Effector CD4-positive, alpha-beta T cell (primary cell): ENCODE measurements at places on chromosomes 11 and 22.
A peak's percentile ranks its signal among the peaks of the same experiment; 100 is the strongest.

- no peak for DNase-seq
Observed at GRCh38 chr11:34271727-34272126, 86.1 kb downstream of the ABTB2 start.

DNA sequence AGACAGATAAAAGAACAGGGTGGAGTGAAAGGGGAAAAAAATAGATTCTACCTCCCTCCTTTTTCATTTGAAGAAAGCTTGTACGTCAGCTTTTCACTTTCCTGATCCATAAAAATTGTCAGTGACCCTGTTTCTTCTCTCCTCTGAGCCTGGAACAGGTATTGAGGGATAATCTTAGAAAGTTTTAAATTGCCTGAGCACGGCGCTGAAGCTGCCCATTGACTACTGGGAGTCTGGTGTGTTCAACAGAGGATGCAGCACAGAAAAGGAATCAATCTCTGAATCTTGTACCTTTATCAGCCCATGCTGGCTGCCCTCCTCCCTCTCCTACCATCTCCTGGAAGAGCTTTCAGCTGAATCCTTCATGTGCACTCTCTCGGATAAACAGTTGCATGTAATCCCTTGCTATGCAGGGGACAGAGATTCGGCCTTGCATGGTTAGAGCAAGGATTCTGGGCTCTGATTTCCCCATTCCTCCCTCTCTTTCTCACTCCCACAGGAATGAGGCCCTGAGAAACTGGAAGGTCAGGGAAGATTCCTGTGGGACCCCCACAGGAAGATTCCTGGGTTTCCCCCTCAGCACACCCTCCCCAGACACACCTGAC is 162.4 kb upstream of the SYN3 start:
- no peak for DNase-seq

DNA sequence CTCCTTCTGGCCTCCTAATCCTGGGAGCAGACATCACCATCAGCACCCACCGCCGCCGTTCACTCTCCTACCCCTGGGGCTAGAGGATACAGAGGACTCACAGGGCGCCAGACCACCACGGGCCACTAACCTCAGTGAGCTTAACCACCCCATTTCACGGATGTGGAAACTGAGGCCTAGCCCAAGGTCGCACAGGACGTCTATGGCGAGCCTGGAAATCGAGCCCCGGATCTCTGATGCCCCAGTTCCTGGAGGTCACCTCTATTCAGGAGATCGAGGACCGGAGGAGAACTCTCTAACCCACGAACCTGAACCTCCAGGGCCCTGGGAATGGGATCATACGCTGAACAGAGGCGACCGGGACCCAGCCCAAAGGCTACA is 349 bp downstream of the TIMM10 start:
- DNase-seq: peak; percentile 3

DNA sequence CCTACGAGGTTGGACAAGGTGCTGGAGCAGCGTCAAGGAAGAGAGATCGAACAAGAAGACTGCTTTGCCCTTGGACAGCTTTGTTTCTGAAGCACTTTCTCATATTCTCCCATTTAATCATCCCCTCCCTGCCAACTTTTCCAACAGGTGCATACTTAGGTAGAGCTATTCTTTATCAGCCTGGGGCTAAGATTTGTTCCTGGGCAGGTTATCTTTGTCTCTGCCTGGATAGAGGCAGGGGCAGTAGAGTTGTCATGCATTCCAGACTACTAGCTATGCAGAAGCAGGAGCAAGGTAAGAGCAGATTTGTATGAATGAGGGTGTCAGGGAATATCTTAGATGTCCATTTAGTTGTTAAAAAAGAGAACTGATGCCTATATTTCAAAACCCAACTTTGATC is 82.3 kb downstream of the PTPRJ start:
- no peak for DNase-seq

DNA sequence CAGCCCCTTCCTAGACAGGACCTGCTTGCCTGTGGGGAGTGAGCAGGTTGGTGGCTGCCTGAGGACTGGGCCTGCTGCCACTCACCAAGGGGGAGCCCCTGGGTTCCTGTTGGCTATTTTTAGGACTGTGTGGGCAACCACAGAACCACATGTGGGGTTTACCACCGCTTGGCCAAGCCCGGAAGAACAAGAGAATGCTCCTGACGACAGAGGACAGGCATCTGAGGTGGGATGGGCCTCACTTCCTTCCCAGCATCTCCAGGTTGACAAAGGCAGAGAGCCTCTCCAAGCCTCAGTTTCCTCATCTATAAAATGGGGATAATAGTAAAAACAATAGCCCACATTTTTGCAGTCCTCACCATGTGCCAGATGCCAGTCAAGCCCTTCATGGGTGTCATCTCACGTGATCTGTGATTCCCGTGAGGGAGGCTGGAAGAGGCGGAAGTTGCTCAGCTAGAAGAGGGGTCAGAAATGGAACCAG is 43.6 kb downstream of the LRRC32 start:
- DNase-seq: no peak

- no peak for DNase-seq
Observed at GRCh38 chr11:9132203-9132878, 40.9 kb upstream of the SCUBE2 start.

DNA sequence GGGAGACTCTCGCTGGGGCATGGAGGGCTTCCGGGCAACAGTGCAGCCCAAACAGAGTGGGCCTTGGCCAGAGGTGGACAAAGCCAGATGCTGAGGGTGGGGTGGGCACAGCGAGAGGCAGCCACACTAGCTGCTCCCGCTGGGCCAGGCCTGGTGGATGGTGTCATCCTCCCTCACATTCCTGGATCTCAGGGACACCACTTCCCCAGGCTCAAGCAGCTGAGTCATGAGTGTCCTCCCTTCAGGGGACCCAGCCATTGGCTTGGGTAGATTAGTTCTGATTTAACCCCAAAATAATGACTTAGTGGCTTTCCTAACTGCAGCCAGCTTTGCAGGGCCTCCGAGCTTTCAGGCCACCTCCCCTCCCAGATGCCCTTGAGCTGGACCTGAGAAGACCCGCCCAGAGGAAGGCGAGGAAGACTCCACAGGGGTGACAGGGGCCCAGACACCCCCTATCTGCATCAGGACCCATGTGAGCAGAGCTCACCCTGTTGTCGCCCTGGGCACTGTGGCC is 25.9 kb upstream of the WNT7B start:
- no peak for DNase-seq

DNA sequence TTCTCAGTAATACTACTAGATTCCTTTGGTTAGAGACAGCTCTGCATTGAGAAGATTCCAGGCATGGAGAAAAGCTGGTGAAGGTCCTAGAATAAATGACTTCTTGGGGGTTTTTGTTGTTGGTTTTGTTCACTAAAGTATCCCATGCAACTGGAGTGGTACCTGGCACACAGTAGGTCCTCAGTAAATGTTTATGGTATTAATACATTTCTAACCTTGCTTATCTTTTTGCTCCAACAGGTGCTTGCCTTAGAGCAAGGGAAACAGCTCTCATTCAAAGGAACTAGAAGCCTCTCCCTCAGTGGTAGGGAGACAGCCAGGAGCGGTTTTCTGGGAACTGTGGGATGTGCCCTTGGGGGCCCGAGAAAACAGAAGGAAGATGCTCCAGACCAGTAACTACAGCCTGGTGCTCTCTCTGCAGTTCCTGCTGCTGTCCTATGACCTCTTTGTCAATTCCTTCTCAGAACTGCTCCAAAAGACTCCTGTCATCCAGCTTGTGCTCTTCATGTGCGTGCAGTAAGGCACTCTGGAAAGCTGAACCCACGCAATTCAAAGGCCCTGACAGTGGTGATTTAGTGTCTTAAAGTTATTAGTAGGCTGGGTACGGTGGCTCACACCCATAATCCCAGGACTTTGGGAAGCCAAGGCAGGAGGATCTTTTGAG is 2.0 kb downstream of the TMEM138 start:
- DNase-seq: no peak

DNA sequence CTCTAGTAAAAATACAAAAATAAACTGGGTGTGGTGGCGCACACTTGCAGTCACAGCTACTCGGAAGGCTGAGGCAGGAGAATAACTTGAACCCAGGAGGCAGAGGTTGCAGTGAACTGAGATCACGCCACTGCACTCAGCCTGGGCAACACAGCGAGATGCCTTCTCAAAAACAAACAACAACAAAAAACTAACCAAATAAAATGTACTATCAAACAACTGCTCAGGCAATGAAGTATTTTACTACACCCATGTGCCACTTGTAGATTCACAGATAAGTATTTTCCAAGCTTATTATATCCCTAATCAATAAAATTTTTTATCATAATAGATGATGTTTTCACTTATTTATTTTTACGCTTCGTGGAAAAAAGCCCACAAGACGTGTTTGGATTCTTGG is 924 bp downstream of the C11orf65 start:
- DNase-seq: no peak

- DNase-seq: no peak
Observed at GRCh38 chr11:128965485-128965884, 22.8 kb upstream of the TP53AIP1 start.

- no peak for DNase-seq
Observed at GRCh38 chr22:29377979-29378378, 10.4 kb downstream of the AP1B1 start.

DNA sequence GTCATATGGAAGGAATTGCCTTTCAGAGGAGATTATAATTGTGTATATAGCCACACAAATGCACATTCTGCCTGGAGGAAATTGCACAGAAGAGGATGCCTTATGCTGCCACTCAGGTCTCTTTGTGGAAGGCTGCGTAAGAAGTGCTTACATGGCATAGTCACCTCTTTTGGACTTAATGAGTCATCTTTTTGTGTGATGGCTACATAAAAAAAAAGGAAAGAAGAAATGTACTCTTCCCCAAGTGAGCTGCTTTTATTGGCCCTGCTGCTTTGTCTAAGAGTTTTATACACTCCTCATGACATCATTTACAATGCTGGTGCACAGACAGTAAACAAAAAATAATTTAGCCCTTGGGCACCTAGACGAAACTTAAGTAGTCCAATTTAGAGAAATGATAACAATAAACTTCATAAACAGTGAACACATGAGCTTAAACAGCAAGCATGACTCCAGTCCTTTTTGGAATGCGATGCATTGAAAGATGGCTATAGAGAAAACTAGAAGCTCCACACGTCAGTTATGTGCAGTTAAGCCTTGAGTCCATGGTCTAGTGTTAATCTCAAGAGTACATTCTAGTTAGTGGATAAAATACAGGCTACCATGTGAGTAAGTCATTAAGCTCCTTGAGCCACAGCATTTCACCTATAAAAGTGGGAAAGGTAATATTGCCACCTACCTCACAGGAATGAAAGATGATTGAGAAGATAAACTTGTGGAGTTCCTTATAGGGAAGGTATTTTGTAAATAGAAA is 12.0 kb downstream of the CSTPP1 start:
- no peak for DNase-seq

- no peak for DNase-seq
Observed at GRCh38 chr11:111574373-111575225, 27.6 kb upstream of the SIK2 start.

GRCh38 chr11:58573451-58574104 is 2.1 kb downstream of the LPXN start:
- DNase-seq: peak; percentile 60

- DNase-seq: no peak
Observed at GRCh38 chr11:29518389-29519174, 498.2 kb downstream of the KCNA4 start.

DNA sequence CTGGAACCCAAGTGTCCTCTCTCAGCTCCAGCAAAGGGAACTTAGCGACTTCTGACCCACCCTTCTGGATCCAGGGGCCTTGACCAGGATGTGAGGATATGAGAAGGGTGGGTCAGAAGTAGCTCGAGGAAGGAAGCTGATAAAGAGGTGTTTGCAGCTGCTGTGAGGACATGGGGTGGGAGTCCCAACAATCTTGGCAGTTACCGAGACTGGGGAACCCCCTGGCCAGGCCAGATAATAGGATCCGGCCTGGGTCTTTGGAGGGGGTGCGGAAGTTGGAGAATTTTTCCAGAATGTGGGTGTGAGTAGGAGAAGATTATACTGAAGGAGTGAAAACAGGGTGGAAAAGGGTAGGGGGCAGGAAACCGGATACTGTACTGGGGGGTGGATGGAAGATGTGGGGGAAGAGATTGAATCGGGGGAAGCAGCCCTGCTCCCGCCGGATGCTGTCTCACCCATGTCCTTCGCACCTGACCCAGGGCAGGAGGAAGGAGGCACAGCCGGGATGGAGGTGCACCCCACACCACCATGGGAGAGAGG is 2.8 kb upstream of the MCAM start:
- no peak for DNase-seq

- DNase-seq: no peak
Observed at GRCh38 chr11:111736181-111736590, 30.0 kb downstream of the PPP2R1B start.

DNA sequence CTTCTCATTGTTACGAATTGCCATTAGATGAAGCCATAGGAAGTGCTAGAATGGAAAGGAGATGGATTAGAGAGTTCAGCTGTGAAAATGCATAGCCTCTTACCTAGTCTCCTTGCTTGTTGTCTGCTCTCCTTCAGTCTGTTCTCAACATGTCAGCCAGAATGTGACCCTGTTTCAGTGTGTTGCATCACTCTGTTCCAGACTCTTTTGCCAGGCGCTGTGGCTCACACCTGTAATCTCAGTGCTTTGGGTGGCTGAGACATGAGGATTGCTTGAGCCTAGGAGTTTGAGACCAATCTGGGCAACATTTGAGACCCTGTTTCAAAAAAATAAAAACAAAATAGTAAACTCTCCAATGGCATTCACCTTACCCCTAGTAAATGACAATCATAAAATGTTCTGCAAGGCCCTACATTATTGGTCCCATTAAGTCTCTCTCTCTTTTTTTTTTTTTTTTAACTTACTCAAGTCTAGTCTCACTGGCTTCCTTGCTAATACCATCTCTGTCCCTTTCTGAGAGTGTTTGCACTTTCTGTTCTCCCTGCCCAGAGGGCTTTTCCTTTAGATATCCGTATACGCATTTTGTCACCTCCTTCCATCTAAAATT is 39.4 kb downstream of the CYP2R1 start:
- DNase-seq: no peak

DNA sequence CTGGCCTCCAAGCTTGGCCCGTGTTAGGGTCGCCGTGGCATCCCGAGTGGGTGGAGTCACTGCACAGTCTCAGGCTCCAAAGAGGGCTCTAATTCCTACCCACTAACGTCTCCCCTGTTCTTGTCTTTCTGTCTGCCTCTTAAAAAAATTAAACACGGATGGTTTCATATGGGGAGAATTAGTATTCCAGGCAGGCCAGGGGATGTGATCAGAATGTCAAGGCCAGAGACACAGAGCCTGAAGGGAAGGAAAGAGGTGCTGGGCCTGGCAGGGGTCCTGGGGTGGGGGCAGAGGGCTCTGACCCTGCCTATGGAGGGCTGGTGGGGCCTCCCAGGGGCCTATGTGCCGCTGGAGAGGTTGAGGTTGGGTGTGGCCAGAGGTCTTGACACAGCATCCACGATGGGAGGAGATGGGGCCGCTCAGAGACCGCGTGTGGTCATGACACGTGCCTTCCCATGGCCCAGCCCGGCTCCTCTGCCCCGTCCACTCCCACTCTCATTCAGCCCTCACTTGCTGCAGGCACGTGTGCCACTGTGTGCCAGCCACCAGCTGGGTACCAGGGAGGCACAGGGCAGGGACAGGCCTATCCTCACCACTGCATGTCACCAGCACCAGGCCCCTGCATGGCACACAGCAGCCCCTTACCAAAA is 56.5 kb downstream of the FLRT1 start:
- DNase-seq: no peak

DNA sequence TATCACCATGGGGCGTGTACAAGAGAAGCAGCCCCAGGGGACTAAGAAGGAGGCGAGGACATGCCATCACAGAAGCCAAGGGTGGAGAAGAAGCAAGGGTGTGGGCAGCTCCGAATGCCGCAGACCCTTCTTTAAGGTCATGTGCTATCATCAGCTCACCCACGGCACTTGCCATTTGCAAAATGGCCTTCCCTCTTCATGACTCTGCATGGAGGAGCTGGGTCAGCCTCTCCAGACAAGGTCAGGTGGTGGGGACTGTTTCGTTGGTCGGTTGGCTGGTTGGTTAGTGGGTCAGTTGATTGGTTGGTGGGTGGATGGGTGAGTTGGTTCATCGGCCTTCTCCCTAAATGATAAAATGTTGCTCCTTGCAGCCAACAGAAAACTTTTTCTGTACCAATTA is 622.5 kb downstream of the TBC1D22A start:
- no peak for DNase-seq
